ENCODE measurements at places on chromosomes 2 and 18. TPM values are rescaled to one million over a fixed set of nuclear protein-coding genes. Genes with fewer than 3 reads are reported as not detected.

DNA sequence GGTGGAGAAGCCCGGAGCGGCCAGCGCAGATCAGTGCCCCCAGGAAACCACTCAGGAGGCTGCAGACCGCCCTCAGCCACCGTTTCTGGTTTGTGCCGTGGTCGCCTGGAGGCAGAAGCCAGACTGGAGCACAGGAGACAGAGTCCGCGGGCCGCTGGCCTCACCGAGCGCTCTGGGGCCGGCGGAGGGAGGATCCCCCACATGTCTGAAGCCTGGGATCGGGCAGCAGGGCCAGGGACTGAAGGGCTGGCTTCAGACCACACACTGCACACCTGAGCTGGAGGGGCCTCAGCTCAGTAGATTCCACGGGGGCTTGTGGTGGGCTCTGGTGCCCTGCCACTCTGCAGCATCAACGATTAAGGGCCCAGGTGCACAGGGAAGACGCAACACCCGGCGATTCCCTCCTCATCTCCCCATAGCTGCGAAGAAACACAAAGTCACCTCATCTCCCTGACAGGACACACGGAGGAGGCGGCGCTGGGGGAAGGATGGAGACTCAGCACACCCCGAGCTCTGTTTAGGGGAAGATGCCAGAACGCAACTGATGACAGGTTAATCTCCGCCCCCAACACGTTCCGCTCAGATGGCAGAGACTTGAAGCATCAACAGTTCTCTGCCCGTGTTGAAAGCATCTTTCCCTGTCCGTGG lies 408.1 kb downstream of the GALR1 start:
- DNase-seq = no peak

Gene CFLAR
- total RNA-seq = 252 TPM

DNA sequence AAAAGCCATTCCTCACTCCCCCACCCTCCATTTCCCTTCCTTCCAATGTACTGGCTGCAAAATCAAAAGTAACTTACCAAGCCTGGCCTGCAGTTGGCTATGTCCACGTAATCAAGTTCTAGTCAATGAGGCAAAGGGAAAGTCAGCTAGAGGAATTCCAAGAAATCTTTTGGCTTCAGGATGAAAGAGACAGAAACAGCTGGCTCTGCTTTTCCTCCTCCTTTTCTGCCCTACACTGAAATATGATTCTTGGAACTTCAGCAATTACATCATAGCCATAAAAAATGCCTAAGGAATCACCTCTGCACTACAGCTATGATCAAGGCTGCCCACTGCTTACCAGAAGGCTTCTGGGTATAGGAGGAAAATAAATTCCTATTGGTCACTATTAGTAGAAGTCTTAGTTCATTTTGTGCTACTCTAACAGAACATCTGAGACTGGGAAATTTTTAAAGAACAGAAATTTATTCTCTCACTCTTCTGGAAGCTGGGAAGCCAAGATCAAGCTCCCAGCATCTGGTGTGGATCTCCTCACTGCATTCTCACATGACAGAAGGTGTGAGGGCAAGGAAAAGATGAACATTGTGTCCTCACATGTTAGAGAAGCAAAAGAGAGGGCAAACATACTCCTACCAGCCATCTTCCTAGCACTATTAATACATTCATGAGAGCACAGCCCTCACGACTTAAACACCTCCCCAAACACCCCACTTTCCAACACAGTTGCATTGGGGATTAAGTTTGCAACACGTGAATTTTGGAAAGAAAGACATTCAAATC lies 219.9 kb downstream of the TMX3 start:
- no peak for DNase-seq

DNA sequence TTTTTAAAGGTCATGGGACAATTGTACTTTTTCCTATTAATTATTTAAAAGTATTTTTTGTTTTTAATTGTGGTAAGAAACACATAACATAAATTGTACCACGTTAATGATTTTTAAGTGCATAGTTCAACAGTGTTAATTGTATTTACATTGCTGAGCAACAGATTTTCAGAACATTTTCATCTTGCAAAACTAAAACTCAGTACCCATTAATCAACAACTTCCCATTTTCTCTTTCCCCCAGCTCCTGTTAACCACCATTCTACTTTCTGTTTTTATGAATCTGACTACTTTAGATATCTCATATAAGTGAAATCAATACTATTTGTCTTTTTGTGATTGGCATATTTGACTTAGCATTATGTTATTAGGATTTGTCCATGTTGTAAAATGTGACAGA lies 483.9 kb upstream of the ZNF804A start:
- DNase-seq = no peak

Gene USP14
- 48.3 TPM for total RNA-seq

DNA sequence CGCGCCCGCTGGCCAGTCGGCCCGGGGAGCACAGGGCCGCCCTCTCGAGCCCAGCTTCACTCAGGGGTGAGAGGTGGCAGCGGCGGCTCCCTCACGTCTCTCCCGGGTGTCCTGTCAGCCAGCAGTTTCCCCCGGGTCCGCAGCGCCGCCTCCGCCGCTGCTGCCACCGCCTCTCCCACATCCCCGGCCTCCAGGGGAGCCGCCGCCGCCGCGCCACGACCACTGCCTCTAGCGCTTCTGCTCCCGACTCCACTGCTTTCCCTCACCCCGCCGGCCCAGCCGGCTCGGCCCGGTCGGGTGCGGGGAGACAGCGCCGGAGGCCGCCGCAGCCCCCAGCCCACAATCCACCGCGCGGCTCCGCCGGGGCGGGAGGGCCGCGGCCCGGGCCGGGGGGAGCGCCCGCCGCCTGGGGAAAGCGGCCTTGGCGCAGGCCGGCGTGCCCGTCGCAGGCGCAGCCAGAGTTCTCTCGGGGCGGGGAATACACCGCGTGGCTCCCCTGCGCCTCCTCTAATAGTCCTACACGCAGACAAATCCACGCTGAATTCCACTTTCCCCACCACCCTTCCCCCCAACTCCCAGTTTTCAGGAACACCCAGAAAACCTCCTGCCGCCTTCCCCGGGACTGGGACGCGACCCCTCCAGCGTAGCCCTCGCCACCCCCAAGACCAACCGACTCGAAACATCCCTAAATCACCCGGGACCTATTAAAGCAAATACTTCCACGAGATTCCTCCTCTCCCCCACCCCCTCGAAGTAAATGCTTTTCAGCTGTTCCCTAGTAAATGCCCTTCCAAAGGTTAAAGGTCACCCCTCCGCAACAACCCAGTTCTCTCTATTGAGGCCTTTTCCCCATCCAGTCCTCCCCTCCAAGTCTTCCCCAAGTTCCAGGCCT lies at the start of gene VPS54:
Gene VPS54 (minus strand): TSS at position 346 of the 892 bp plus-strand sequence. CDS start 35,429 bp downstream, outside the sequence.
- peak; percentile 85 for DNase-seq

- DNase-seq = no peak
These were observed 156.3 kb downstream of the EPHA4 start for GRCh38 chr2:221415789-221416188.

Gene TCF23
- 0.10 TPM for total RNA-seq

DNA sequence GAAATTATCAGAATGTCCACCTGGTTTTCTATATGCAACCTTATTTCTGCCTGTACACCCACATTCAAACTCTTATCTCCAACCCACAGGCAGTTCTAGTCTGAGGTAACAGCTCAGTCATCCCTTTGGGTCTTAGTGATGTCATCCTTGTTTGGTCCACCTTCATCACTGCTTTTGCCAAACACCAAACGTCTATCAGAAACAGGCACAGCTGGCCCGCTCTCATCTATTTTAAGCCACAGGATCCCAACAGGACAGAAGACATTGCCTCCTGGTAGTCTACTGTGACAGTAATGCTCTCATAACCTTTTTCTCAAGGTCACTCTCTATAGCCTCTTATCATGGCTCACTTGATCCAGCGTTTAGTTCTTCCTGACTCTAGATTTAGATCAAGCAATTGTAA lies 99.0 kb upstream of the CHAC2 start:
- no peak for DNase-seq

- DNase-seq = no peak
These were observed 71.1 kb downstream of the MTA3 start for GRCh38 chr2:42639340-42640077.

DNA sequence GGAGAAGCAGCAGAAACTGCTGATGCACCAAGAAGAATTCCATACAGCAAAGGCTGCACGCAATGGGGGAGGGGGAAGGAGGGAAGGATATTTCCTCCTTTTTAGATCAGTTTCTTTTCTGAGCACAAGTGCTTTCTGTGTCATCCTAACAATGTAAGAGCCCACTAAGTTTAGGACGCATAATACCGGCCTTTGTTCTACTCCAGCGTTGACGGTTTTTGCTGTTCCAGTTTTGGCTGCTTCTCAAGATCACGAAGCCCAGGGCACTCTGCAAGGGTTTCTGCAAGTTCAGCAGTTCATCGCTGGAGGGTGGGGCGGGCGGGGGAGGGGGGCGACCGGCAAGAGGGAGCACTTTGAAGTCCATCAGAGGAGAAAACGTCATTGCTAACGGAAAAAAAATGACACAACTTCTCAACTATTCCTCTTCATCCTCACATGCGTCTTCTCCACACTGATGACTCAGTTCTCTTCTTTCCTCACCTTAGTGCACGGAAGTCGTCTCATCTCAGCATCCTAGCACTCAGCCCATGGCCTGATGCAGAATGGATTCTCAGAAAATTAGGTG lies 8.7 kb downstream of the FAM178B start:
- no peak for DNase-seq

DNA sequence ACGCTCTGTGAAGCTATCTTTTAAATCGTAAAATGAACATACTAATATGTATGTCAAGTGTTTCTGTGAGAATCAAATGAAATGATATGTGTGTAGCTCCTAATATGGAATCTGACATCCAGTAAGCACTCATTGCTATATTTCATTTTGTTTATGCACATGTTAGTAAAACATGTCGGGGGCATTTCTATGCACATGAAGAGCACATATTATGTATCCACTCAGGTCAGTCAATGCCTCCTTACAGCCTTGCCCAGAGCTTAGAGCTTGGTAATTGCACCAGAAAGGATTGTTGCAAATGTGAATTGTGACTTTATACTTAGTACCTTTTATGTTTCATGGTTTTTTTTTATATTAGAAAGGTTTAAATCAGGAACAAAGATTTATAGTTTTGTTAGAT lies 463.7 kb upstream of the HNMT start:
- DNase-seq = no peak

DNA sequence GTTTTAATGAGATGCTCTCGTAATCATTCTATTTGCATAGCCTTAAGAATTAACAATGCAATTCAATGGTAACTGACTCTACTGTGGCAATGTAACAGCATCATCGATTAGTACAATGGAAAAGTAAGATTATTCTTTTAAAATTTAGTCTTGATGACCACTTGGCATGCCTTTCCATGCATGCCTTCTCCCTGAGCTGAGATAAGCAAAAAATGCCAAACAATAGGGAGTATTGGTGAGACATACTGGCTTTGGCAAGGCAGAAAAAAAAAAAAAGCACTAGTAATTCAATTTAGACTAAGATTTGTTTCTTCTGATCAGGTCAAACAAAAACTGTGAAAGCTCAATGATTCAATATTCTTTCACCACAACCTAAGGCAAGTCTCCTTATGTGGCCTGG lies 110.8 kb upstream of the TRIB2 start:
- no peak for DNase-seq

- DNase-seq = no peak
These were observed 112.5 kb downstream of the PIK3C3 start for GRCh38 chr18:42067518-42067917.

- no peak for DNase-seq
These were observed 45.7 kb upstream of the CUL3 start for GRCh38 chr2:224630659-224631550.

Gene SCYGR6
- not detected for total RNA-seq

DNA sequence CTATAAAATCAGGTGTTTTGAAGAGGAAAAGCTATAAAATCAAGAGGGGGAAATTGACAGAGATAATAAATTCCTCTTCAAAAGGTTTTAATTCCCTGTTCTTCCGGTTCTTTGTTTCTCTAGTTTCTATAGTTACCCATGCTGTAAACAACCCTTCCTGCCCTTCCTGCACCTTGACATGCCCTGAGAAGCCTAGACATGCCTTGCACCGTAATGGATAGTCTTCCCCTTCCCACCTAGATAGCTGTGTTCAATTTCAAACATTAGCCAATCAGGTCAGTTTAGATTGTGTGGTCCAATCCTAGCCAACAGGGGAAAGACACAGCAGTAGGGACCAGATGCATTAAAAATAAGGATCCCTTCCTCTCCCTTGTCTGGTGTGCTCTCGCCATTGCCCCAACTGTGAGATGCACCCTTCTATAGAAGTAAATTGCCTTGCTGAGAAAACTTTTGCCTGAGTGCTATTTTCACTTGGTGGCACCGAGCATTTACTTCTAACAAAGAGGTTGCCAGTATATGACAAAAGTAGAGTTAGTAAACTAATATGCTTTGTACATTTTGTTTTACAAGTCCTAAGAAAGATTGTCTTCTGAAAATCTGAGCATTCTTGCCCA lies 27.1 kb downstream of the SULT1C4 start:
- DNase-seq = no peak

DNA sequence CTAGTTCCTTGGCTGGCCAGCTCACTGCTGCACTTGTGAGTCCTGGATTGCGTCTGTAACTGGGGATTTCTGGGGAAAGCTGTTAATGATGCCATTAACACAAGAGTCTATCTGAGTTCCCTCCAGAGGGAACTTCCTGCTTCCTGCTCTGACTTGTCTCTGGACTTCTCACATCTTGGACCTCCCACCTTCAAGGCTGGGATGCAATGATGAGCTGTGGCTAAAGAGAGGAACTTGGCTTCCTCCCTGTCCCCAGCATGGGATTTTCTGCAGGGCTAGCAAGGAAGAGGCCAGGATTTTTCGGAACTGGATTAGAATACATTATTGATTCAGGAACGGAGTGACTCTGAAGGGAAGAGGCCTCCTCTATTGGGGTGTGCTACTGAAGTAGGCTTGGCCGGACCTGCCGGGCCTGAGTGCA lies 155.5 kb downstream of the CLIP4 start:
- DNase-seq = no peak

Gene CFAP65
- total RNA-seq = not detected

- no peak for DNase-seq
These were observed 43.7 kb upstream of the SEMA4C start for GRCh38 chr2:96913398-96914202.

- no peak for DNase-seq
These were observed 65.3 kb downstream of the MYO3B start for GRCh38 chr2:170243118-170243837.

GRCh38 chr2:181949047-181949446 lies 36.6 kb upstream of the PPP1R1C start:
- DNase-seq = no peak

- no peak for DNase-seq
These were observed 1579.4 kb upstream of the TMEFF2 start for GRCh38 chr2:193774166-193774565.

DNA sequence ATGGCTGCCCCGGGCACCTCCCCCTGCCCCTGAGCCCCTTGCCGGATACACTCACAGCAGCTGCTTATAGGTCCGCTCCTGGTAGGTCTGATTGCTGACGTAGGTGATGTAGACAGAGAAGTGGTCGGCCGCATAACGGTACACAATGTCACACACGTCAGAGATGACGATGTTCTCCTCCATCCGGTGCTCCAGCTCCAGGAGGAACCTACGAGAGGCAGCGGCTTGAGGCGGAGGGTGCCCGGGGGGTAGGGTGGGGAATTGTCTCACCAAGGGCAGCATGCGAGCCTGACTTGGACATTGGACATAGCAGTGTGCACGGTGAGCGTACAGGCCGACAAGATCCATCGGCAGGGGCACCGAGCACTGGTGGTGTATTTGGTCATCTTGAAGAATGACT lies 22.8 kb downstream of the SNORC start:
- no peak for DNase-seq

Gene IFIH1
- 5.9 TPM for total RNA-seq

Gene CRYBA2
- not detected for total RNA-seq
